ENCODE measurements at places on chromosomes 4 and X.

DNA sequence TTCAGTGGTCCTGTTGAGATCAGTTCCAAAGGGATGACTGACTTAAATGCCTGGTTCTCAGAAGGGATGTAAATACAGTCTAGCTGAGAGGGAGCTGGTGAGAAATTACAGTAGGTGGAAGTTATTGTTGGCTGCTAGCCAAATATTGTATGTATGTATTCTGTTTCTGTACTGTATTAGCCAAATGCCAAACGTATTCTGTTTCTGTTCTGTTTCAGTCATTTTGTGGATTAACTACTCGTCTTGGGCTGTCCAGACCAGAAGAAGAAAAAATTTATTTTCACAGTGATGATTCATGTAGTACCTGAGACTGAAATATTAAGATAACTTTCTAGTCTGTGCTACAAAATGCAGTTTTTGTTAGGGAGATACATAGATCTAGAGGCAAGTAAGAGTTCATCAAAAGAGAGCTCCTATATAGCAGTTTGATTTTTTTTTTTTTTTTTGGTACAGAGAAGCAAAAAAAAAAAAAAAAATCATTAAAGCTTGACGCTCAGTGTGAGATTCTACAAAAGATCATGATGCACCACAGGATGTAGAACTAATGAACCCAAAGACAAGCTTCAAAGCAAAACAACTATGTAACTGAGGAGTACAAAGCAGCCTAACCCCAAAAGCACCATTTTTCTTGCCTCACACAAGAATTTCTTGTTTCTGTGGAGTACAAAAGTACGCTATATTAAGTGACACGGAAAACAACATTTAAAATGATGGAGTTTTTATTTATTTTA, 54.8 kb downstream of the CASP6 start:
- no peak for DNase-seq

GRCh38 chr4:16977081-16977480, 78.6 kb upstream of the LDB2 start:
- DNase-seq, result no peak

DNA sequence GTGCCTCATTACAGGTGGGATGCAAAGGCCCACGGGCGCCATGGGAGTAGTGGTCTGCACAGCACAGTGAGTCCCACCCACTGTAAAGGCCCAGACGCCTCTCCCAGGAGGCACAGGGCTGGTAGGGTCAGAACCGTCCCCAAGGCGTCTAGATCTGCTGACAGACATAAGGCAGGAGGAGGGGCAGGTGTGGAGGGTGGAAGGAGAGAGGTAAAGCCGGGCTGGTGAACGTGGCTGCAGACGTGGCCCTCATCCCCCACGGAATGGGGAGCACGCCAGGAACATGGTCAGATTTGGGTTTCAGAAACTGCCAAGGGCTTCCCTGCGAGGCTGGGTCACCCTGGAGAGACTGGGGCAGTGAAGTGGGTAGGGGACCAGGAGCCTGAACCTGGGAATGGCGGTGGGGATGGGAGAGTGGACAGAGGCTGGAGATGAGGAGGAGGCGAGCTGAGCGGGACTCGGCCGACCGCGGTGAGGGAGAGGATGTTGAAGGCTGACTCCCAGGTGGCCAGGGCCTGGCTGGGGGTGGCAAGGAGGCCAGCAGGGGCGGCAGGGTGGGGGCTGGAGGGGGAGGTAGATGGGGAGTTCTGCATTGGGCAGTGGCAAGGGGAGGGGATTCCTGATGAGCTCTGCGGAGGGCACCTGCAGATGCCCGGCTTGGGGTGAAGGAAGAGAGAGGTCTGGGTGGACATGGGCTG, 184.9 kb downstream of the AFAP1 start:
- DNase-seq, result no peak

- DNase-seq, result no peak
Observed at GRCh38 chrX:115138040-115138439, 51.2 kb upstream of the RBMXL3 start.
